Activated CD4-positive, alpha-beta T cell treated with anti-CD3 and anti-CD28 coated beads for 1 hour (primary cell): ENCODE measurements at places on chromosomes 12 and 14.

GRCh38 chr12:114665411-114666260 is 18.3 kb downstream of the TBX3 start:
- no peak for DNase-seq

- no peak for DNase-seq
Measured at GRCh38 chr12:105064564-105065178, 19.6 kb downstream of the ALDH1L2 start.

DNA sequence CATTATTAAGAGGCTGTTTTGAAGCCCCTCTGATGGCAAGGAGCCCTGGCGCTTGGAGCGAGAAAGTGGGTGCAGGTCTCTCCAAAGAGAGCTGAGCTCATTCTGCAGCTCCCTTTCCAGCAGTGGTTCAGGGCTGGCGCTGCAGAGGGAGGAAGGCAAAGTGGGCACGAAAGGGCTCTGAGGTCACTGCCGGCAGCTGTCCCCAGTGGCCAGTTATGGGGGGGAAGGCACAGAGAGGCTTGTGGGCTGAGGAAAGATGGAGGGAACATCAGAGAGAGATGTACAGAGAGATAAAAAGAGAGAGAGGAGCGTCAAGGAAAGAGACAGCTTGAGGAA is 75.2 kb upstream of the TBX5 start:
- no peak for DNase-seq

GRCh38 chr12:56546680-56547079 is 25.1 kb downstream of the RBMS2 start:
- DNase-seq, result no peak

DNA sequence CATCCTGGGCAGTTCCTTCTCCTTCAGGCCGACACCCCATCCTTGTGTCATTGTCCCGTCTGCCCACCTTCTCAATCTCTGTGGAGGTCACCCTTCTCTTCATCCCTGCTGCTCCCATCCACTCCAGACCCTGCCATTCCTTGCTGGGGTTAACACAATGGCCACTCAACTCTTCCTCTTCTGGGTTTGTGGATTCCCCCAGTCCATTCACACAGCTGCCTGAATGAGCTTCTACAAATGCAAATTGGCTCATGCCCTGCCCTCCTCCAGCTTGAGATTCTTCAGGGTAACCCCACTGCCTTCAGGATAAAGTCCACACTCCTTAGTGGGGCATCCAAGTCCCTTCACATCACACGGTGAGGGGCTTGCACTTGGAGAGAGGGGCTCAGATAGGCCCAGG is 17.2 kb upstream of the PRMT8 start:
- DNase-seq, result no peak

DNA sequence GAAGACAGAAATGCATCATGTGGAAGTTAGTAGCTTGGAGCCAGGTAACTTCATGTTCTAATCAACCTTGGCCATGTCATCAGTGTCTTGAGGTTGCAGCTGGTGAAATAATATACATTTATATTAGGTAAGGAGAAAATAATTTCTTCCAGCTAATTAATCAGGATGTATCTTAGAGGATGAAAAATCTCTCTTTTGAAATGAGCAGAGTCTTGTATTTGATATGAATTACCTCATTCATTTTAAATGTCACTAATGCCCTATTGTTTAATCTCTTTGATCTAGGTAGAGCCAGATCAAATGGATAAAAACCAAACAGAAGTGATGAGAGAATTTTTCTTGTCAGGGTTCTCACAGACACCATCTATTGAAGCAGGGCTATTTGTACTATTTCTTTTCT is at the start of gene OR4Q2:
Gene OR4Q2 (plus strand): TSS at position 301 of the 400 bp plus-strand sequence.
- DNase-seq, result no peak

- no peak for DNase-seq
Measured at GRCh38 chr14:22535126-22535525, 53.9 kb downstream of the DAD1 start.

- no peak for DNase-seq
Measured at GRCh38 chr14:67387195-67387594, 24.8 kb downstream of the PLEK2 start.

GRCh38 chr12:57800965-57801364 is 17.6 kb downstream of the AVIL start:
- DNase-seq, result no peak

DNA sequence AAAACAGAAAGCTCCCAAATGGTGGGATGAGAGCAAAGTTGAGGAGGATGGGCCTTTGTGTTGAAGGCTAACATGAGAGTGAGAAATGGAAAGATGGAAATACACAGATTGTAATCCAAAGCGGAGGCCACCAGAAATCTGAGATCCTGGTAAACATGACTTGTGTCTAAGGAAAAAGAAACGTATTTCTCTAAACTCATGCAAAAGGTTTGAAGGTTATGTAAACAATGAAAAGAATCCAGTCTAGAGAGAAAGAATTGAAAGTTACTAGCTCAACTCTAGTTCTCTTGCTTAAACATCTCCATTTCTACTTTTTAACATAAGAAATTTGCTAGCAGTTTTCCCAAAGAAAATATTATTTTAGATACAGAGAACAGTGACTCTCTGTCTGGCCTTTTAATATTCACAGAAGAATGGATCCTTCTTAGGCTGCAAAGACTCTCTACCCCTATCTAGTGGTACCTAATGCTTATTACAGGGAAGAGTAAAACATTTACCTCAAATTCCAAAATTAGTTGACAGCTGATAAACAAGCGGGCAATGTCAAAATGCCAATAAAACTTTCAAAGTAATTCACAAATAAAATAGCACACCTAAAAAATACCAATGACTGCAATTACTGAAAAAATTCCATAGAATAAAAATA is 75.8 kb upstream of the SOX5 start:
- DNase-seq, result no peak
